ENCODE measurements at places on chromosomes 12 and 14.

- DNase-seq, result no peak
Observed at GRCh38 chr12:79549531-79550271, 141.1 kb downstream of the PAWR start.

GRCh38 chr12:40224439-40225291 lies at the start of gene LRRK2:
Gene LRRK2, plus strand, starts transcription at chr12:40224997. Its CDS starts 135 bp downstream, at chr12:40225132.
- peak; percentile 61 for DNase-seq

GRCh38 chr12:30925607-30926242 lies 823 bp upstream of the TSPAN11 start:
- peak; percentile 89 for DNase-seq

DNA sequence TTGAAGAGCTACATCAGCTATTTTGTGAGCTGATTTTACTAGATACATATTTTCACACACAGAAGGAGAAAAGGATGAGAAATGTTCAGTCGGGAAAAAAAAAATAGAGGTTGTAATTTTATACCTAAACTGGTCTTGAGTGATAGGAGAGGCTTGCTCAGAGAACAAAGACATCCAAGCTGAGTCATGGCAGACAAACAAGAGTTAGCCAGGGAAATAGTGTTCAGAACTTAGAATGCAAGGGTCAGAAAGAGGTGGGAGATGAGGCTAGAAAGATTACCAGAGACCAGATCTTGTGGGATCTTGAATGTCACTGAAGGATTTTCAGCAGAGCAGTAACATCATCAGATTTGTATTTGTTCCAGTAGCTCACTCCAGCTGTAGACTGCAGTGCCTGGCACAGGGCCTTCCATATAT lies 121.9 kb upstream of the ATF1 start:
- no peak for DNase-seq

DNA sequence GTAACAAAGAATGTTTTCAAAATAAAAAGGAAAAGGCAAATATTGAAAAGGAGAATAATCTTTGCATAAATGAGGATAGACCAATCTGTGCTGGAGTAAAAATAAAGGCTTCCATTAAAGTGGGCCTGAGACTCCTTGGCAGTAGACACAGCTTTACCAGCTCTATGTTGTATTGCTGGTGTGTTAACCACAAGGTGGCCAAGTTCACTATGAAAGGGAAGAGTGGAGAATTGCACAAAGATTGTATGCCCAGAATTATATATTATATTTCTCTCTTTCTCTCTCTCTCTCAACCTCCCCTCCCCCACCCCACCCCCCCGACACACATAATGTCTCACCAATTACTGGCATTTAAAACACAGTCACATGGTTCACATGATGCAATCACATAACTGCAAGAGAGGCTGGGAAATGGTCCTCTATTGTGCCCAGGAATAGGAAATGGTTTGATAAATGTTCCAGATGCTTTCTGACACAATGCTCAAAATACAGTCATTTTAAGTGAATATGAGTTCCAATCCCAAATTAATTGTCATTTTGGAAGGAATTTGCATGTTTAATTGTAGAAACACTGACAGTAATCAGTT lies 222.6 kb upstream of the SYT1 start:
- peak; percentile 9 for DNase-seq

DNA sequence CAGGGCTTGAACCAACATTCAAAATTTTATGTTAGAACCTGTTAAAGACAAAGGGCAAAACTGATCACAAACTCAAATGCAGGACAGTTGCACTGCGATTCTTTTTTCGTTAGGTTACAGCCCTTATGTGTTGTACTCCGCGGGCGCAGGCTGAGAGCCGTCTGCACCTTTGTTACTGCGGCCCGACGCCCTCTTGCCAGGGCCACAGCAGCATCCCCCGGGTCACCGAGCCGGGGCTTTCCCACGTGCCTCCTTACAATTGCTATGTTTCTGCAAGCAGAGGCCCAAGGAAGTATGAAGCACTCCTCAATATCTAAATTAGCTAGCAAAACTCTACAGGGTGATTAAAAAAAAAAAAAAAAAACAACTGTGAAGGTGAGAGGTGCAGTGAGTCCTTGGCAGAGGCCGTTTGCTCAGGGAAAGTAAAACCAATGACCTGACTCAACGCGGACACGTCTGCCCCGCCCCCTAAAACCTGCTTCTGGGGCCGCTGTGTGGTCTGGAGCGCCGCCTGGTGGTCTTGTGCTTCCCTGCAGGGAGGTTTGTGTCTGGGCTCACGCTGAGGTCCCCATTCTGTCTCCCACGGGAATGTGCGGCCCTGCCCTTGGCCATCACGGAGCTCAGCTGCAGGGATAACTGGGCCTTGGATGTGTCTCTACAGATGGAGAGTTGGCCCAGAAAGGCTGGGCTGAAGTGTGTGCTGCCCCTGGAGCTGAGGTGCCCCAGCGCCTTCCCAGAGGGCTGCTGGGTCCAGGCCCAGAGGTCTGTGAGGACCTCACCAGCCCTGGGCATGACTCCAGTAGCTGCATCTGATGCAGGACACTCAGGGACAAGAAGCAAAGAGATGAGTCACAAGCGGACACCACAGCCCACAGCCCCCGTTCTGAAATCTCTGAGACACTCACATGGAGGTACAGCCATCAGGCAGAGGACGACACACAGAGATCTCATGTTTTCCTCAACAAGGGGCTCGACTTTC lies 418.5 kb downstream of the TMEM121 start:
- peak; percentile 61 for DNase-seq

DNA sequence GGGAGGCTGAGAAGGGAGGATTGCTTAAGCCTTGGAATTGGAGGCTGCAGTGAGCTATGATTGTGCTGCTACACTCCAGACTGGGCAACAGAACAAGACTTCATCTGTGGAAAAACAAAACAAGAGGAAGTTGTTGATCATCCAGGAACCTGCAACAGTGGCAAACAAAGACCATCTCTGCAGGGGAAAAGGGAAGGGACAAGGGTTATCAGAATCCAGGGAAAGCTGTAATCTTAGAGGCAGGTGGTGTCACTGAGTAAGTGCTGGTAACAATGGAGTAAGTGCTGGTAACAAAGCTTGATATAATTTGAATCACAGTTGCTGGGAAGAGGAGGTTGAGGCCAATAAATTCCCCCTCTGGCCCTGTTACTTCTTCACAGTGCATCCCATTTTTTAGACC lies 27.5 kb upstream of the DCN start:
- no peak for DNase-seq

GRCh38 chr14:69288011-69288771 lies 28.2 kb downstream of the GALNT16 start:
- DNase-seq, result no peak

DNA sequence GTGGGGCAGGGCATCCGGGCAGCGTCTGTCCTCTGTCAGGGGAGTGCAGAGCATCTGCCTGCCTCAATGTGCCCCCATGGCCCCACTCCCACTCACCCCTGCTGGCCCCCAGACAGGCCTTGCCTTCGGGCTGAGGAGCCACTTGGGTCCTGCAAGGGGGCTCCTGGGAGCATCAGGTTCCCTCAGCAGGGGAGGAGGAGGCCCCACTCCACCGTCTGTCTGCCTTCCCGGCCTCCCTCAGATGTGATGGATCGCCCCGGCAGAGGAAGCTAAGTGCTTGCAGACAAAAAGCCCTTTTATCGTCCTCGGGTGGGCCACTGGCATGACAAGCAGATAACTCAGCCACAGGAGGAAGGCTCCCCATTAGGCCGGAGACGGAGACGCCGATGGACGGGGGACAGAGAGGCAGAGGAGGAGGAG lies 35.1 kb downstream of the NCOR2 start:
- DNase-seq, result peak; percentile 71

DNA sequence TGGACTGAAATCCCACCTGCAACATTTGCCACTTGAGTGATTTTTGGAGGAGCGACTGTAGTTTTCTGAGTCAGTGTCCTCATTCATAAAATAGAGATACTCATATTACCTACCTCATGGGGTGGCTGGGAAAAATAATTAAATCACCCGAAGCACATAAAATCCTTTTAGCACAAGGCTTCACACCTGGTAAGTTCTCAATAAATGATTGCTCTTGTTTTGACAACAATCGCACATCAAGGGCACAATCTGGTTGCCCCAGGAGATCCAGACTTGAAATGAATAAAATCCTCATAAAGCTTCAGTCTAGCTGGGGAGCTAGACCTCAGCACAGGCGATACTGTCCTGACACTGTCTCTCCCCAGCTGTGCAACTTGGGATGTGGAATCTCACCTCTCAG lies 76.0 kb upstream of the CCDC60 start:
- peak; percentile 60 for DNase-seq

- DNase-seq, result no peak
Observed at GRCh38 chr14:94655169-94655710, 43.0 kb downstream of the SERPINA3 start.

- DNase-seq, result no peak
Observed at GRCh38 chr12:131536766-131537165, 174.1 kb upstream of the SFSWAP start.

GRCh38 chr12:98653866-98654493 lies 8.9 kb downstream of the APAF1 start:
- peak; percentile 70 for DNase-seq

Data from NCI-H82 (cell line).